Uterus (tissue), 4 donors: ENCODE measurements at places on chromosomes 1 and 21. TPM values are rescaled to one million over a fixed set of nuclear protein-coding genes. Genes with fewer than 3 reads are reported as not detected.

The PTGS2 gene
- 2.0 TPM for total RNA-seq

The MEX3A gene
- 13.3 TPM for total RNA-seq

The WNT2B gene
- 0.59 TPM for total RNA-seq

The TSACC gene
- not detected for total RNA-seq

The GORAB gene
- 7.1 TPM for total RNA-seq

The CRNN gene
- not detected for total RNA-seq

The DYRK3 gene
- 10.8 TPM for total RNA-seq

The CHML gene
- 11.2 TPM for total RNA-seq

DNA sequence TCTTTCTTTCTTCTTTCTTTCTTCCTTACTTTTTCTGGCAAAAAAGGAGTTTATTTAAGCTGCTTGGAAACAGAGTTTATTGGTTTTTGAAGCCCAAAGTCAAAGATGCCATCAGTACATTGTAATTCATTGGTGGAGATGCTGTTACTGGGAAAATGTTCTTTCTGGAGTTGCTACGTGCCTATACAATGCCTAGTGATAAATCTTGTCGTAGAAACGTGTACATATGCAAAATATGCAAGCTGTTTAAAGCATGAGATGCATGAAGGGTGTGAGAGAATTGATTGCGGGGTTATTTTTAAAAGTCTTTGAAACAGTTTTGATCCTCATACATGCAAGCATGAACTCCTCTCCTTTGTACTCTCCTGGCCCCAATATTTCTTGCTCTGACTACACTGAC lies 1060.6 kb upstream of the NCAM2 start:
- DNase-seq: no peak
- no peaks in the 10 kb centered on the region for H3K36me3 ChIP-seq
- no peaks in the 10 kb centered on the region for H3K4me1 ChIP-seq
- H3K4me3 ChIP-seq: no peak overlapping the region
- no peaks in the 10 kb centered on the region for H3K27me3 ChIP-seq

GRCh38 chr1:21756393-21757089 lies 26.4 kb downstream of the USP48 start:
- H3K4me1 ChIP-seq: no peaks in the 10 kb centered on the region
- no peak overlapping the region for H3K4me3 ChIP-seq
- no peak for DNase-seq
- H3K27me3 ChIP-seq: no peaks in the 10 kb centered on the region
- no peaks in the 10 kb centered on the region for H3K36me3 ChIP-seq

- no peaks in the 10 kb centered on the region for H3K4me1 ChIP-seq
- H3K4me3 ChIP-seq: no peak overlapping the region
- no peaks in the 10 kb centered on the region for H3K36me3 ChIP-seq
- H3K27ac ChIP-seq: no peak overlapping the region
These were observed 113.9 kb downstream of the TOMM20 start for GRCh38 chr1:235014756-235015155.

DNA sequence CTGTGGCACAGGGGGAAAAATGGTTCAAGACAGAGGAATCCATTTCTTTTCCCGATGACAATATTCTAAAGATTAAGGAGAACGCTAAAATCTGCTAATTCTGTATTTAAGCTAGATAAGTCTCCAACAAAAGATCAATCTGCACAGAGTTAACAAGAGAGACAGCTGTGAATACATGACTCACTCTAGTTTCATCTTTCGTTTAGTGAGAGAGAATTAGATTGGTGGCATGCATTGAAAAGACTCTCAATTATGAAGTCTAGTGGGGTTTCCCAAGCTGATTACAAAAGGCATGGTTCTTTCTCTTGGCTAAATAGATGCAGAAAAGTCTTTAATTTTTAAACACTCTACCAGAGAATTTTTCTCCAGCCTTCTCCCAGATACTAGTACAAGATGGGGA lies 34.4 kb downstream of the CAPN9 start:
- no peaks in the 10 kb centered on the region for H3K4me1 ChIP-seq

- no peaks in the 10 kb centered on the region for H3K4me1 ChIP-seq
- no peaks in the 10 kb centered on the region for H3K36me3 ChIP-seq
- no peak overlapping the region for H3K4me3 ChIP-seq
- H3K27ac ChIP-seq: no peak overlapping the region
- no peak for DNase-seq
- no peaks in the 10 kb centered on the region for H3K27me3 ChIP-seq
These were observed 90.5 kb upstream of the ADAR start for GRCh38 chr1:154698320-154699096.

- H3K27ac ChIP-seq: no peak overlapping the region
- H3K4me3 ChIP-seq: no peak overlapping the region
- H3K4me1 ChIP-seq: no peaks in the 10 kb centered on the region
- DNase-seq: no peak
- H3K36me3 ChIP-seq: no peaks in the 10 kb centered on the region
These were observed 25.1 kb downstream of the SYNJ1 start for GRCh38 chr21:32702702-32703101.

DNA sequence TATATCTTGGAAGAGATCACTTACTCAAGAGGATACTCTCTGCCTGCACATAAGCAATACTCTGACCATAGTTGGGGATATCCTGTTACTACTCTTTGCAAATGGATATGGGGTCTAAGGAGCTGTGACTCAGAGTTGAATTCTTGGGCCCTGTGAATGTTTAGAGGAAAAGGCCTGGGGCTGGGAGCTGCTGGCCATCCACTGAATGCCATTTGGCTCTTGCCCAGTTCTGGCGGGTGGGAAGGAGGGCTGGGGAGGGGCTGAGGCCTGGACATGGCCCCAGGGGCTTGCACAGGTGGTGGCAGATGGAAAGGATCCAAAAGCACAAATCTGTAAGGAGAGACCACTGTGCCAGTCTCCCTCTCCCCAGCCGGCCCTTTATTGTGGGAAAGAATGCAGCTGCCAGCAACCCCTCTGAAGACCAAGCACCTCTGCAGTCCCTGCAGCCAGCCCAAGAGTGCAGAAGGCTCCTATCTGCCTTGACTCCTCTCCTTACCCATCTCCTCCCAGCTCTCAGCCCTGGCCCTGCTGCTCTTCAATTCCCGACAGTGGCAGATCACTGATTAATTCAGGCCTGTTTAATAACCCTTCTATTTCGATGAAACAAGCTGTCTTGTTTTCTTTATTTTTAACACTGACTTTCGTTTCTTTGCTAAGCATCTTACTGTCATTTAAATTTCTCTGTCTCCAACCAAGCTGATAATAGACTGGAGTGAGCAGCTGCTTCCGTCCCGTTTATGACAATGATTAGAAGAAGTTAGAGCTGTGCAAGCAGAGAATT lies 12.1 kb downstream of the PLXNA2 start:
- peak overlapping the region; percentile 31 for H3K27ac ChIP-seq
- no peak overlapping the region for H3K4me3 ChIP-seq
- no peaks in the 10 kb centered on the region for H3K36me3 ChIP-seq
- DNase-seq: no peak

GRCh38 chr1:241839369-241839979 lies 8.5 kb upstream of the EXO1 start:
- H3K27ac ChIP-seq: no peak overlapping the region
- DNase-seq: no peak
- H3K4me3 ChIP-seq: no peak overlapping the region
- no peaks in the 10 kb centered on the region for H3K36me3 ChIP-seq

DNA sequence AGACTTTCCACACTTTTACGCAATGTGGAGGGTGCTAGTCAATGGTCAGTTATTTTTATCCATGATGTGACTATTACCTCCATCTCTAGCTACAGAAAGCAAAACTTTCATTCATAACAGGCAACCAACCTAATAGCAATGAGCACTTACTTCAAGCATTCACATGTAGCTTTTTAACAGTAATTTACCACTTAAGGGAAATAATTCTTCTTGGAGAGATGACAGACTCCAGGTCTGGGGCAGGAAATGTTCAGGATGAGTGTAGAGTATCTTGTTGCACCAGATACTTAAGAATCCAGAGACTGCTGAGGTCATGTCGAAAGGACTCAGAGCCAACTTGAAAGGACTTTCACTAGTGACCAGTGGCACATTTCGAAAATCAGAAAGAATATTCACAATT lies 347.6 kb downstream of the CHRM3 start:
- no peaks in the 10 kb centered on the region for H3K27me3 ChIP-seq
- no peaks in the 10 kb centered on the region for H3K36me3 ChIP-seq
- H3K27ac ChIP-seq: no peak overlapping the region
- DNase-seq: no peak

- no peak overlapping the region for H3K4me3 ChIP-seq
- no peak overlapping the region for H3K27ac ChIP-seq
- no peak for DNase-seq
- no peaks in the 10 kb centered on the region for H3K36me3 ChIP-seq
- H3K27me3 ChIP-seq: no peaks in the 10 kb centered on the region
- H3K4me1 ChIP-seq: no peaks in the 10 kb centered on the region
These were observed 35.3 kb downstream of the DTL start for GRCh38 chr1:212070720-212071302.

DNA sequence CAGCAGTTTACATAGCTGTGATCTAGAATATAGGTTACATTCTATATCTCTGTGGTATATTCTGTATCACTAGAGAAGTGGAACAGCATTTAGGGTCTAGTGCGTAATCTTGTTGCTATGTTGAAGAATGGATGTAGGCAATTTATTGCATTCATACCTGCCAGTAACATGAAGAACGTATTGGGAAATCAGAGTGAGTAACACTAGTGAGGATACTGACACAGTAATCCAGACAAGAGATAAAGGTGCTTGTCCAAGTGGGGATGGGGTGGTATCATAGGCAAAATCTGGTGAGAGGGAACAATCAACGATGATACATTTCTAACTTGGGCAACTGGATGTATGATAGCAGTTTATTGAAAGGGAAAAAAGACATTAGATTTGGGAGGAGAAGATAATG lies 9.8 kb downstream of the PPP2R5A start:
- H3K4me1 ChIP-seq: no peaks in the 10 kb centered on the region
- H3K27me3 ChIP-seq: no peaks in the 10 kb centered on the region
- no peak overlapping the region for H3K4me3 ChIP-seq

- no peaks in the 10 kb centered on the region for H3K4me1 ChIP-seq
- no peak for DNase-seq
- H3K27me3 ChIP-seq: no peaks in the 10 kb centered on the region
These were observed 8.7 kb downstream of the CDCA8 start for GRCh38 chr1:37701051-37701450.

DNA sequence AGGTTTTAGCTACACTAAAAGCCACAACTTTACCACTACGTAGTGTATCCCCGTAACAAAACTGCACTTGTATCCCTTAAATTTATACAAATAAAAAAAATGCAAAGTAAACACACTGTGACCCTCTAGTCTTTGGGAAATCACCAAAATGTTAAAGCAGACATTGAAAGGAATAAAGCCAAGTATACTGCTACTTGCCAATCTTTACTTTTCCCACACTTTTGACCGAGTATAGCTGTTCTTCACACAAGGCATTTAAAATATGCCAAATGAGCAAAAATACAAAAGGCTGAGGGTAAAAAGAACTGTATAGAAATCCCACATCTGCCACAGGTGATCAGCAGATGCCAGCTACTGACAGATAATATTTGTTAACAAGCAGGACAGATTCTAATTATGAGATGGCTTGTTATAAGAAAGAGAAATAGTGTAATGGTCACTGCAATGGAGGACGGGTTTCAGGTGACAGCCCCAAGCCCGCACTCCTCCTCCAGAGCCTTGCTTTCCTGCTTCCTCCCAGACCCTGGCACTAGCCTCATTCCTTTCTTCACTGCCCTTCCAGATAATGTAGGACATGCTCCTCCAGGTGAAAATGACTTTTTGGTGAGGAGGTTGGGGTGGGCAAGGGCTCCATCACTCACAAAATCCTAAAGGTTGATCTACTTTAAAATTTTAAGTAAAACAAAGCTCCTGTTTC lies 18.1 kb downstream of the KCNT2 start:
- H3K4me1 ChIP-seq: no peaks in the 10 kb centered on the region
- no peaks in the 10 kb centered on the region for H3K27me3 ChIP-seq
- DNase-seq: no peak
- H3K4me3 ChIP-seq: no peak overlapping the region

GRCh38 chr1:119829625-119830024 lies 18.4 kb upstream of the REG4 start:
- H3K27me3 ChIP-seq: no peaks in the 10 kb centered on the region
- H3K27ac ChIP-seq: no peak overlapping the region
- DNase-seq: no peak
- H3K4me3 ChIP-seq: no peak overlapping the region

GRCh38 chr1:19429611-19430010 lies 55.7 kb downstream of the CAPZB start:
- no peaks in the 10 kb centered on the region for H3K36me3 ChIP-seq
- no peak overlapping the region for H3K4me3 ChIP-seq
- peaks cover 38% of the 10 kb centered on the region for H3K4me1 ChIP-seq
- no peak for DNase-seq
- peak overlapping the region; percentile 46 for H3K27ac ChIP-seq

DNA sequence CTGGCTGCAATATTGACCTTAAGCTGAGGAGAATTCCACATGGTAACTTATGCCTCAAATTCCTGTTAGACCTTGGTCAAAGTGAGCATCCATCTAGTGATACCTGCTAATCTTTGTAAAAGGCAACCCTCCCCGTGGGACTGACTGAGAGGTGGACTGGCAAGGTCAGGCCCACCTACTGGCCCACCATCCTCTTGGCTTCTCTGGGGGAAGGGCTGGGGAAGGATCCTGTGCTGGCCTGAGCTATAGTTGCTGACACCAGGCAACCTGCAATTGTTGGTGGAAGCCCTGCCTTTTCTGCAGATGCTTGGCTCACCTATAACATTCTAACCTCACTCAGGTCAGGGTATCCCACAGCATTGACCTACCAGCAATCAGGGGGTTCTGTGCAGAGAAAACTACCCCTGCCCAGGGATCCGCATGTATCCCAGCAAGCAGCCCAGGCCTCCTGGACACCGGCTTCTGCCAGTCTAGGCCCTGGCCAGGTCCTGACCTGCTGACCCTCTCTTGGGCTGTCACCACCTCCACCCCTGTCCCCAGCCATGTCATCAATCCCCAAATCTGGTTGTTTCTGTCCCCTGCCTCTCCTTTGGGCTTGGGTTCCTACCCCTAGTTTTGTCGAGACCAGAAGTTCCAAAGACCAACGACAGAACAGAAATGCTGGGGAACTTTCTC lies 108.1 kb upstream of the EDN2 start:
- no peak for DNase-seq
- no peaks in the 10 kb centered on the region for H3K4me1 ChIP-seq
- no peak overlapping the region for H3K27ac ChIP-seq
- no peaks in the 10 kb centered on the region for H3K36me3 ChIP-seq
- H3K27me3 ChIP-seq: no peaks in the 10 kb centered on the region

GRCh38 chr1:74324684-74325448 lies 89.7 kb downstream of the TNNI3K start:
- no peaks in the 10 kb centered on the region for H3K4me1 ChIP-seq
- no peak overlapping the region for H3K4me3 ChIP-seq
- no peak overlapping the region for H3K27ac ChIP-seq
- H3K36me3 ChIP-seq: no peaks in the 10 kb centered on the region
- DNase-seq: no peak
- H3K27me3 ChIP-seq: no peaks in the 10 kb centered on the region
